ENCODE measurements at places on chromosomes 5 and 9.

- DNase-seq: no peak
Measured at GRCh38 chr9:6842584-6842947, 84.8 kb downstream of the KDM4C start.

- no peak for DNase-seq
Measured at GRCh38 chr5:129569295-129569694, 109.2 kb downstream of the ADAMTS19 start.

GRCh38 chr5:10844016-10844415, 83.0 kb upstream of the DAP start:
- DNase-seq: no peak

DNA sequence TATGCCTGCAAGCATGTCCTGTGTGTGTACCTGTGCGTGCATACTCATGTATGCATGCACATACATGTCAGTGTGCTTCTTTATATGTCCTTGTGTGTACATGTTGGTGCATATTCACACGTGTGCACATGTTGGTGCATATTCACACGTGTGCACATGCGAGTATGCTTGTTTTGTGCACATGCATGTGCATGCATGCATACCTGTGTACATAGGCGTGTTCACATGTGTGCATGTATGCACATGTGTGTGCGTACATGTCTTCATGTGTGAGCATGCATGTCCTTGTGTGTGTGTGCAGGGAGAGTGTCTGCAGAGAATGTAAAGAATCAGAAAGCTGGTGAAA, 72.2 kb upstream of the FCN2 start:
- no peak for DNase-seq

DNA sequence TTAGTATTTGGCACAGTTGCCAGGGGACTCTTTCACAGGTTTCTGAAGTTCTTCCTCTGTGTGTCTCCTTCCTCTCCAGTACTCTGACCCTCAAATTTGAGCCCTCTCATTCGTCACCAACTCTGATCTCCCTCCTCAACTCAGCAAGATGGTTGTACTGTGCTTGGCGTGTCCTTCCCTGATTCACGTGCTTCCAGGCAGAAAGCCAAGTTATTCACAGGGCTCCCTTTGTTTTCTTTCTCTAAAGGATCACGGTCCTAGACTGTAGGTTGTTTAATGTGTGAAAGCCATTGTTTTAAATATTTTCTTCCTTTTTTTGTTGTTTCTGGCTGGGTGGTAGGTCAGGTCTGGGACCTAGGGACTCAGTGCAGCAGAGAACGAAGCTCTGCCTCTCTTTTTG, 142.9 kb downstream of the DMAC1 start:
- no peak for DNase-seq

- no peak for DNase-seq
Measured at GRCh38 chr9:100911273-100911672, 117.3 kb upstream of the PLPPR1 start.

- no peak for DNase-seq
Measured at GRCh38 chr5:62900976-62901375, 322.4 kb downstream of the LRRC70 start.

DNA sequence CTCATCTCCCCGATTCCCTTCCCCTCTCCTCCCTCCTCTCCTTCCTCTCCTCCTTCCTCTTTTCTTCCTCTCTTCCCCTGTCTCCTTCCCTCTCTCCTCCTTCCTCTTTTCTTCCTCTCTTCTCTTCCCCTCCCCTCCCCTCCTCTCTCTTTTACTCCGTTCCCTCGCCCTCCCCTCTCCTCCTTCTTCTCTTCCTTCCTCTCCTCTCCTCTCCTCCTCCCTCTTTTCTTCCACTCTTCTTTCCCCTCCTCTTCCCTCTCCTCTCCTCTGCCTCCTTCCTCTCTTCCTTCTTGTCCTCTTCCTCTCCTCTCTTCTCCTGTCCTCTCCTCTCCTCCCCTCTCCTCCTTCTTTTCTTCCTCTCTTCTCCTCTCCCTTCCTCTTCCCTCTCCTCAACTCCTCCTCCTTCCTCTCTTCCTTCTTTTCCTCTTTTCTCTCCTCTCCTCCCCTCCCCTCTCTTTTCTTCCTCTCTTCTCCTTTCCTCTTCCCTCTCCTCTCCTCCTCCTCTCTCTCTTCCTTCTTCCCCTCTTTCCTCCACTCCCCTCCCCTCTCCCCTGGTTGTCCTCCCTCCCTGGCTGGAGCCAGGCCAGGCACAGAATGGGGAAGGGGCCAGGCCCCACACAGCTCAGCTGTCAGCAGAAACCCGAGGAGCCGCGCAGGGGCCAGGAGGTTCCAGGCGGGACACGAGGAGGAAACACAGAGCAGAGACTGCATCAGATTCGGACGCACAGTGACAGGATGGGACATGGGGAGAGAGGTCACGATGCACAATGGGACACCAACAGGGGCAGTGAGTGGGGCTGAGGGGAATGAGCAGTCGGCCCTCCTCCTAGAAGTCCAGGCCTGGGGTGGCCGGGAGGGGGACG, 48.0 kb downstream of the CAMK2A start:
- DNase-seq: no peak

- DNase-seq: no peak
Measured at GRCh38 chr9:105858006-105858690, 163.8 kb downstream of the TMEM38B start.

GRCh38 chr9:37582548-37583157, 6.5 kb upstream of the FBXO10 start:
- DNase-seq: no peak

GRCh38 chr9:124676159-124676551, 95.0 kb downstream of the NR6A1 start:
- DNase-seq: no peak

DNA sequence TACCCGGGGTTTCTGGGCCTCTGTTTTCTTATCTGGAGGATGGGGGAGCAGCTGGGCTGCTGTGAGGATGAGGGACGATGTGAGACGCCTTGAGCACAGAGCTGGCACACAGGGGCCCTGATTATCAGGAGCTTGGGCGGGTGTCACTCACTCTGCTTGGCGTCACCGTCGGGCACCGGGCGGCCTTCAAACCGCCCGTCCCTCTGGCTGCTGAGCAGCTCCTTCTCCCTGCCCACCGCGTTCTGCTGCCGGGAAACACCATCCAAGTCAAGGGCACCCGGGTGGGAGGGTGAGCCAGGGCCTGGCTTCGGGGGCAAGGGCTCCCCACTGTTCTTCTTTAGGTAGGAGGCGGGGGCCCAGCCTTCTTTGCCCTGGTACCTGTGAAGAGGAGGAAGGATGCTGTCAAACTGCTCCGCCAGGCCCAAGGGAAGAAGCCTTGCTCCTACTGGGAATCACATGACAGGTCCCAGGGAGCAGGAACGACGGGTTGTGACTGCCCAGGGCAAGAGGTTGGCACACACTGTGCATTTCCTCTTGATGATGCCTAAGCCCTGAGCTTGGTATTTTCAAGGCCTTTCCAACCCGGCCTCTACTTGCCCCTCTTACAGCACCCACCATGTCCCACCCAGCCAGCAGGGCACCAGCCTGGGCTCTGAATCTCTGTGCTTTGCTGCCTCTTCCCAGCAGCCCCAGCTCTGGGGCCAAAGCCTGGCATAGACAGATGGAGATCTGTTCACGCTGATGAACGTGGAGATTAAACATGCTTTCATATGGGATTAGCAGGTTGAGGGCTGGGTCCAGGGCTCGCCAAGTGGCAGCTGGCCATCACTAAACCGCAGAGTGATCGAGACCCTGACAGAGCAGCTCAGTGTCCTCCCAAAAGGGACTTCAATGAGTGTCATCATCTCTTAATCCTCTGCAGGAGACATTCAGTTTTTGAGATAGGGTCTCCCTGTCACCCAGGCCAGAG, 66.9 kb upstream of the UBTD2 start:
- DNase-seq: no peak

- DNase-seq: no peak
Measured at GRCh38 chr9:135253305-135254004, 166.0 kb downstream of the OLFM1 start.

DNA sequence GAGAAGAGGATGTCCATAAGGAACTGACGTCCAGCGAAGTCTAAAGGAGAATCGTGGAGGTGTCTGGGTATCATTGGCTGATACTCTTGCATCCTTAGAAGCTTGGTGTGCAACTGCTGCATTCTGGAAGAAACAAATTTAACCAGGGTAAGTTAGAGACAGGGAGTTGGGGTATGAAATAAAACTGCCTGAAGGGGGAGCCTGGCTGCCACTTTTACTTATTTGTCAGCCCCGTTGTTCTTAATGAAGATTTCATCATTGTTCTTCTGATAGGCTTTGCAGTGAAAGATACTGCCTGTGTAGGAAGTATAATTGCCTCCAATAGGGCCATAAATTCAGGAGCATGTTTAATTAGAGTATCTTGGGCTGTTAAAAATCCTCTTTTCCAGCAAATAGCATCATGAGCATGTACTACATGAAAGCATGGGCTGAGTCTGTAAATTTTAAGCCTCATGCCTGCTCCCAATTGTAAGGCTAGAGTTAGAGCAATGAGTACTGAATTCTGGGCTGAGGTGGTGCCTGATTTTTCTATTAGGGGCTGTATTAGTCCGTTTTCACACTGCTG, 1264.5 kb upstream of the ACO1 start:
- DNase-seq: no peak

DNA sequence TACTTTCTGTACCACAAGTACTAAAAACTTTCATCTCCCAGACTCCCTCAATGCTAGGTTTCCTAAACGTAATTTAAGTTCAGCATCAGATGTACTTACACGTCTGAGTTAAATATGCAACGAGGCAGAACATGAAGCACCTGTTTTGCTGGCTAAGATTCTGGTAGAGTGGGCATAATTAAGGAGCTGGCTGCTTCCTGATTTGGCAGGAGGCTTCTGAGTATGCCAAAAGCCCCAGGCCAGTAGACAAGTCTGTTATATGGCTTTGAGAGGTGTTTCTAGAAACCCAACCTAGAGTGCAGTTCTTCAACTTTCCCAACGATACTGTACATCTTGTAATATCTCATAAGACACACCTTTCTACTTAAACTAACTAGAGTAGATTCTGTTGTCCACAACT, 13.6 kb downstream of the TICAM2 start:
- no peak for DNase-seq

- DNase-seq: no peak
Measured at GRCh38 chr5:43231977-43232376, 40.0 kb downstream of the NIM1K start.

GRCh38 chr5:113064806-113065205, 88.2 kb downstream of the DCP2 start:
- DNase-seq: no peak

DNA sequence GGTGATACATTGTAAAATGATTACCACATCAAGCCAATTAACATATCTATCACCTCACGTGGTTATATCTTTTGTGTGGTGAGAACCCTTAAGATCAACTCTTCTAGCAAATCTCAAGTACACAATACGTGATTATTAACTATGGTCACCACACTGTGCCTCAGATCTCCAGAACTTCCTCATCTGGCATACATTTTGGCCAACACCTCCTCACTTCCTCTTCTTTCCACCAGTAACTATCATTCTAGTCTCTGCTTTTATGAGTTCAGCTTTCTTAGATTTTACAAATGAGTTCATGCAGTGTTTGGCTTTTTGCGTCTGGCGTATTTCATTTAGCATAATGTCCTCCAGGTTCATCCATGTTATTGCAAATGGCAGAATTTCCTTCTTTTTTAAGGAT, 35.8 kb downstream of the PRKACG start:
- DNase-seq: no peak

DNA sequence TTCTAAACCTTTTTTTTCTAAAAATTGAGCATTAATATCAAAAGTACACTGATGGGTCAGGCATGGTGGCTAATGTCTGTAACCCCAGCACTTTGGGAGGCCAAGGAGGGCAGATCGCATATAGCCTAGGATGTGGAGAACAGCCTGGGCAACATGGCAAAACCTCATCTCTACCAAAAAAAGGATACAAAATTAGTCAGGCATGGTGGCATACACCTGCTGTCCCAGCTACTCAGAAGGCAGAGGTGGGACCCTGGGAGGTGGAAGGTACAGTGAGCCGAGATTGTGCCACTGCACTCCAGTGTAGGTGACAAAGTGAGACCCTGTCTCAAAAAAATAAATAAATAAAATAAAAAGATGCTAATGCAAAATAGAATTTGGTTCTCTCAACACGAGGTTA, 49.4 kb downstream of the RAPGEF1 start:
- DNase-seq: no peak

- no peak for DNase-seq
Measured at GRCh38 chr9:76534026-76534425, 75.0 kb downstream of the GCNT1 start.

- no peak for DNase-seq
Measured at GRCh38 chr9:108639696-108640095, 216.1 kb downstream of the ACTL7B start.

- no peak for DNase-seq
Measured at GRCh38 chr5:42531611-42532010, 108.4 kb downstream of the GHR start.

DNA sequence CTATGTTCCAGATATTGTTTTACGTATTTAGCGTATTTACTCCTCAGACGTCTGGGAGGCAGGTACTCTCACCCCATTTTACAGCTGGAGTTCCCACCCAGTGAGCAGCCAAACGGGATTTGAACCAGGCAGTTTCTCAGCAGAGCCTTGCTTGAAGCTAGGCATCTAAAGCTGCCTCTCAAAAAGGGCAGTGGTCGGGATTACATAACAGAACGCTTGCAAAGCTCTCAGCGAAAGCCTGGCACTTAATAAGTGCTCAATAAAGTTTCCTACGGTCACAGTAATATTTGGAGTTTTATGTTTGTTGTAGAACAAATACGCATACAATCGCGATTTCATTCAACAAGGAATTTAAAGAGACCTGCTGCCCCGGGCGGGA, 286 bp upstream of the BSPRY start:
- no peak for DNase-seq

GRCh38 chr9:93300175-93300572, 116.2 kb downstream of the WNK2 start:
- DNase-seq: no peak

DNA sequence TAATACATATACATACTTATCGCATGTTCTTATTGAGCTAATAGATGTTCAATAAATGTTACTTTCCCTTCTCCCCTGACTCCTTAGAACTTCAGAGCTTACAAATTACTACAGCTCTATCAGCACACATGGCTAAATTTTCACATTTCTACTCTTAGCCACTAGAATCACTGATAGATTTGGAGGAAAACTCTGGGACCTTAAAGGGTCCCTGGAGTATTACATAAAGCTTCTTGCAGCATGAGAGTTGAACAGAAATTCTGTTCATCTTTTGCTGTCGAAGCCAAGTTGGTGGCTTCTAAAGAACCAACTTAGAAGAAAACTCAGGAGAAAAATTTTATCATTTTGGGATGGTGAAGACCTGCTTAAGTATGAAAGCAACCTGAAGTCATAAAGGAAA, 15.5 kb downstream of the B4GALT1 start:
- DNase-seq: no peak

Data from forelimb muscle (tissue), 1 donor.